Fibroblast of mammary gland (primary cell): ENCODE measurements at places on chromosomes 12 and 14.

GRCh38 chr14:76287063-76287462 lies 88.9 kb upstream of the ESRRB start:
- DNase-seq: no peak

- DNase-seq: no peak
These were observed 22.4 kb upstream of the MARK3 start for GRCh38 chr14:103362780-103363179.

DNA sequence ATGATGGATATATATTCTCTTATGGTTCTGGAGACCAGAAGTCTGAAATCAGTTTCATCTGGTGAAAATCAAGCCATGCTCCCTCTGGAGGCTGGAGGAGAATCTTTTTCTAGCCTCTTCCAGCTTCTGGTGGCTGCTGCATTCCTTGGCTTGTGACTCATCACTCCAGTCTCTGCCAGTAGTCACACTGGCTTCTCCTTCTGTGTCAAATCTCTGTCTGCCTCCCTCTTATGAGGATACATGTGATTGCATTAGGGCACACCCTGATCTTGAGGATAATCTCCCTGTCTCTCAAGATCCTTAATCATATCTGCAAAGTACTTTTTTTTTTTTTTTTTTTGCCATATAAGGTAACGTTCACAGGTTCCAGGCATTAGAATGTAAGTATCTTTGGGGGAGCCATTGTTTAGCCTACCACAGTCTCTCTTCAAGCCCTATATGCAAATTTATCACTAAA lies 17.7 kb downstream of the DNAL1 start:
- DNase-seq: peak; percentile 95

- no peak for DNase-seq
These were observed 81.3 kb downstream of the DNAI7 start for GRCh38 chr12:25113651-25114050.

- peak; percentile 60 for DNase-seq
These were observed 32.8 kb downstream of the MIA2 start for GRCh38 chr14:39266525-39266870.

- peak; percentile 97 for DNase-seq
These were observed 61.3 kb upstream of the METAP2 start for GRCh38 chr12:95412482-95413311.

GRCh38 chr14:79415726-79416125 lies 795.6 kb downstream of the DIO2 start:
- DNase-seq: peak; percentile 48

DNA sequence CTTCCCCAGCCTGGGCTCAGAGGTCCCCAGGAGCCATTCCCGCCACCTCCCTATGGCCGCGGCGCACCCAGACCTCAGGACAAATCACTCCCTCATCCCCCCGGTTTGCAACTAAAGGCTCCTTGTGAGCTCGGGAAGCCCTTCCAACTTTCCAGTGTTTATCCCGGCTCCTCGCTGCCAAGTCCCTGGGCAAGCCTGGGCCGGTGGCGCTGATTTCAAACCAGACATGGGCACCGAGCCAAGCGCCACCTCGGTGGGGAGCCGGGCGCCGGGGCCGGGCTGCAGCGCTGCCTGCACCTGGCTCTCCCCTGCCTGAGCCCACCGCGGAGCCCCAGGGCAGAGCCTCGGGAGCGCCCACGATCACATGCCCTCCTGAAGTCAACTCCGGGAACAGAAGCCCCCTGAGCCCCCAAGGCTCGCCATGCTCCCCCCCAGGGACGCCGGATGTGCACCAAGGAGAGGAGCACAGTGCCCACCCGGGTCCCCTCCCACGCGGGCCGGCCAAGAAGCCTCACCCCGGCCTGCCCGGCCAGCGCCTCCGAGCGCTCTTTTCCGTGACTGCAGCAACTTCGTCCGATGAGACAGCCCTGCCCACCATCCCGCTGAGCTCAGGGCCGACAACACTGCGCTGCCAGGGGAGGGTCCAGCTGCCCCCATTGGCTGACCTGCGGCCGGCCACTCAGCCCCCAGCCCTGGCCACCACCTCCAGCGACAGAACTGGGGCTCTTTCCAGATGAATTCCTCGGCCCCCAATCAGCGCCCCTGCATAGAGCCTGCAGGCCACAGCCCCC lies 50.0 kb downstream of the NCOR2 start:
- DNase-seq: no peak

GRCh38 chr12:24798335-24798734 lies 150.6 kb downstream of the BCAT1 start:
- DNase-seq: no peak

DNA sequence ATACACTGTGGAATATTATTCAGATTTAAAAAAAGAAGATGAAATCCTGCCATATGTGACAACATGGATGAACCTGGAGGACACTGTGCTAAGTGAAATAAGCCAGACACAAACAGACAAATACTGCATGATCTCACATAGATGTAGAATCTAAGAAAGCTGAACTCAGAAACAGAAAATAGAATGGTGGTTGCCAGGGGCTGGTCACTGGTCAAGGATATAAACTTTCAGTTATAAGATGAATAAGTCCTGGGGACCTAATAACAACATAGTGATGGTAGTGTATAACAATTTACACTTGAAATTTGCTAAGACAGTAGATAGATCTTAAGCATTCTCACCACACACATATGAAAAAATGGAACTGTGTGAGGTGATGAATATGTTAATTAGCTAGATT lies 161.3 kb upstream of the TMCC3 start:
- DNase-seq: no peak

DNA sequence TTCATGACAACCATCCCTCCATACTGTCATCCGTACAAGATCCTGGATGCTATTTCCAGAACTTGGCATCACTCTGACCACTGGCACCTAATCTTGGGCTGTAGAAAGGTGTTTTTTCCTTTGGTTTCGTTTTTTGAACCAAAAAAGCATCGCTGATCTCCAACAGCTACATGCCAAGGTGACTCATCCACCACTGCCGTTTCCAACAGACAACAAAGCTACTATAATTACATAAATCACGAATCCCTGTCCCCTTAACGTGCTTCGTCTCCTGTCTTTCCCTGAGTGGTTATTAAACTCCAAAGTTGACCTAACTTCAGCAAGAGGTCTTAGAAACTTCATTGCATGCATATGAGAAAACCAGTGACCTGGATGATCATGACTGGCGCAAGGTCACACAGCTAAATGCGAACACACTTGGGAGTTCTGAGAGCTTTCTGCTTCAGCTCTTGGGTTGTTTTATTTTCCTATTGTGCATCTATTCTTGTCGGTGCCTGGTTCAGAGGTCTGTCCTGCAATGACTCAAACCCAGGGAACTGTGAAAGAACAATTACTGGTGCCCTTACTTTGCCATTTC lies 99.9 kb downstream of the PPM1H start:
- DNase-seq: peak; percentile 71

DNA sequence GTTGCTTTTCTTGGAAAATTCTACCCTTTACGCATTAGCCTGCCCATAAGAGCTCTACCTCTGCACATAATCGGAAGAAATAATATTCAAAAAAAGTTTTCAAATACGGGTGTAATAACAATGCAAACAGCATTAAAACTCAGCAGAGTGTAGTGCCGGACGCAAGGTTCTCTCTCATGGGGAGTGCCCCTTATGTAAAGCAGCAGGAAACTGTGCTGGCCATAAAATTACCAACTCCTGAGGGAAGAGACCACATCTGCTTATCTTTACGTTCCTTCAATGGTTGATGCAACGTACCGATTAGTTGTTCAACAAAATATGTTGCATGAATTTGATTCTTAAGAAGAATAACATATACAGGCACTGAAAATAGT lies 118.7 kb upstream of the TMCC3 start:
- no peak for DNase-seq

GRCh38 chr14:102178806-102179205 lies 39.1 kb downstream of the WDR20 start:
- DNase-seq: no peak
